ENCODE measurements at places on chromosomes 2 and 18.

DNA sequence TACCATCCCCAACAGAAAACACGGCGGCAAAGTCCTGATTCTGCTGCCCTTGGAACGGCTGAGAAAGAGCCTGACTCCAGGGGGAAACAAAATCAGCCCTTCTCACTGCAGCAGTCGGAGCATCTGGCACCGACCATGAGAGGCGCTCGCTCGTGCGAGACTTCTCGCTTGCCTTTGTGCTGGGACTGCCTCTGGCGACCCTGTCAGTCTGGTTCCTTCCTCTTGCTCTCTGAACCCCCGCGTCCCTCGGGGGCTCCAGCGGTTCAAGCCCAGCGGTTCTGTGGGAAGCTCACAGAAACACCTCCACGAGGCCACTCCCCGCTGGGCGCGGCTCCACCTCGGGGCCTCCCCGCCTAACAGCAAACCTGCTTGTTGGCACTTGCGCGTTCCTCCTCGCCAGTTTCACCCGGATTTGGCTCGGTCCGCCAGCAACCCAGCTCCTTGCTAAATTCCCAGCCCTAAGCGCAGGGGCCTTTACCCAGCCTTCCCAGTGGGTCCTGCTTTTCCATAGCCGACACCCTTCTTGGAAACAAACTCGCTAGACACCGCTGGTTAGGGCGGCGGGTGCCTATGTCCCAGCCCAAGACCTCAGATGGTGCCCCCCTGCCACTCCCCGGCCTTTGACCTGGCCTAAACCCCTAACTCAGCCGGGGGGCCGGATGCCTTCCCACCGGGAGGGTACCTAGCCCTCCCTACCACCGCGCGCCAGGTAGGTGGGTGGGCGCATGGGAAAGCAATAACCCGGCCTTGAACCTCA is 2.2 kb downstream of the RND3 start:
- no peak for DNase-seq

DNA sequence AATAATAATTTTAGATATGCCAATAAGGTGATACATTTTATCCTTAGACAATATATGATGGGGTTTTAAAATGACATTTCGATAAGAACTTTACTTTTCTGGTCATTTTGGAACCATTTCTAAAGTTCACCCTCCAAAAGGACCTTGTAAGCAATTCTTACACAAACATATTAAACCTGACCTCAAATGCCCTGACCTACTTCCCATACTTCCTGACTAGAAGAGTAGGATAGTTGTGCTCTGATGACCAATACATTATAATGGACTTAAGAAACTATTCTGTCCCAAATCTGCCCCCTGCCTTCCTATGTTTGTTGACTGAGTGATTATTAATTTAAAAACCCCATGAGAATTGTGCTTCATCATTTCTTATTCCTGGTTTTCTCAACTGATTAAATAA is 24.6 kb downstream of the GCA start:
- no peak for DNase-seq

DNA sequence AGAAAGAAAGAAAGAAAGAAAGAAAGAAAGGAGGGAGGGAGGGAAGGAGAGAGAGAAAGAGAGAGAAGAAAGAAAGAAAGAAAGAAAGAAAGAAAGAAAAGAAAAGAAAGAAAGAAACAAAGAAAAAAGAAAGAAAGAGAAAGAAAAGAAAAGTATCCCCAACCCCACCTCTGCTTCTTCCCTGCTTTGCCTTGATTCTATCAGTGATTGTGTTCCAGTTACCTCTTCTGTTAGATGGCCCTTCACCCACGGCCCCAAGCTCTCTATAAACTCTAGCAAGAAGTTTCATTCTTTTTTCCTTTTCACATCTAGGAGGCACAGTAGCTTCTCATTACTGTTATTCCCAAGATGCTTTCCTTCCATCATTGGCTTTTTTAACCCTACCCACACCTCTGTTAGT is 1097.5 kb upstream of the ZEB2 start:
- DNase-seq, result no peak

DNA sequence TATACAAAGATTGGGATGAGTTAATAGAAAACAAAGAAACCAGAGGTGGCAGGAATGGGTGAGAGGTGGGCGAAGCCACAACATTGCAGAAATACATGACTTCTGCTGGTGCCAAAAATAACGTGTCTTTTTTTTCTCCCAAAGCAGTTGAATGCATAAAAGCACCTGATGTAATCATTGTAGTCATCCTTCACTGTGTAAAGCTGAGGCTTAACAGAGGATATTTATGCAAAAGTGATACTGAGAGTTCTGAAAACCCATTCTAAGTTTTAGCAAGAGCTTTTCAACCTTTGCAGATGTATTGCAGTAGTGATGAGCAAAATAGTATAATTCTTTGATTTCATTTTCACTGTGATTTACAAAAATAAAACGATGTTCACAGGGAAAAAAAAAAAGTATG is 173.0 kb downstream of the PTGR3 start:
- DNase-seq, result no peak

- DNase-seq, result no peak
Measured at GRCh38 chr2:136436936-136437335, 319.0 kb upstream of the CXCR4 start.

DNA sequence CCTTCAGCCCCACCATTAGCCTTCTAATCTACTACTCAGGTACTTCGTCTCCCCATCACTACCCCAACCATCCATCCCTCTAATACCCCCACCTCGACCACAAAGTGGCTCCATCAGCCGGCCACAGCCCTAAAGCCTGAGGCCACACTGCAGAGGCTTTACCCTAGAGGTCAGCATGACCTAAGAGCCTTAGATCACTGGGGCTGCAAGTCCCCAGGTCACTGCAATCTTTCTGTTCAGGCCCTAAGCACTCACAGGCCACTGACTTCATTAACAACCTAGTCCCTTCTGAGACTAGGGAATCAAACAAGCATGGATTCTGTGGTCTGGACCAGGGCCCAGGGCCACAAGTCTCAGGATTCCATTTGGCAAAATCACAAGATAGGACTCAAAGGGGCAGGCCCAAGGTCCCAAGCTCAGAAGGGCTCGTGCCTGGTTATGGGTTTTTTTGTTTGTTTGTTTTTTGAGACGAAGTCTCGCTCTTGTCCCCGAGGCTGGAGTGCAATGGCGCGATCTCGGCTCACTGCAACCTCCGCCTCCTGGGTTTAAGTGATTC is 37.0 kb upstream of the PKDCC start:
- peak; percentile 55 for DNase-seq

DNA sequence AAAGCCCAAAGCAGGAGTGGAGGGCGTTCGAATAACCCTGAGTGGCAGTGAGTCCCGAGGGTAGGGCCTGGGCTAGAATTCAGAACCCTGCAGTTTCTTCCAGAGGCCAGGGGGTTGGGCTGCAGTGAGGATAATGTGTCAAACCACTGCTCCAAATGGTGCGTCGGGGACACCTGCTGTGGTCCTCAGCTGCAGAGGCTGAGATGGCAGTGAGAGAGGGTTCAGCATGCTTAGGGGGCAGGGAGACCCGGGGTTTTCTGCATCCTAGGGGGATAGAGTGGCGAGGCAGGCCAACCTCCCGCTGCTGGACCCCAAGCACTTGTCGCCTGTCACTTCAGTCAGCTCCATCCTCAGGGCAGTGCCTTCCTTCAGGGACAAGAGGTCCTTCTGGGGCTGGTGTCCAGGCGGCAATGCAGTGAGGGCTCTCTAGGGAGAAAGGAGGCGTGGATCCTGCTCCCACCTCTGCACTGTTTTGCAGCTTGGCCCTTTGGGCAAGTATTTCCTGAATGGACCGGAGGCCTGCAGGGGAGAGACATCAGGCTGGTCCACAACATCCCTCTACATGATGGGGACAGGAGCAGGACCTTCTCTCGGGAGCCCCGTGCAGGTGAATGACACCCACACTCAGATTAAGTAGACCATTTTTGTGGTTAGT is 8.4 kb upstream of the NTSR2 start:
- no peak for DNase-seq

- DNase-seq, result no peak
Measured at GRCh38 chr2:13284688-13285087, 568.0 kb downstream of the TRIB2 start.

DNA sequence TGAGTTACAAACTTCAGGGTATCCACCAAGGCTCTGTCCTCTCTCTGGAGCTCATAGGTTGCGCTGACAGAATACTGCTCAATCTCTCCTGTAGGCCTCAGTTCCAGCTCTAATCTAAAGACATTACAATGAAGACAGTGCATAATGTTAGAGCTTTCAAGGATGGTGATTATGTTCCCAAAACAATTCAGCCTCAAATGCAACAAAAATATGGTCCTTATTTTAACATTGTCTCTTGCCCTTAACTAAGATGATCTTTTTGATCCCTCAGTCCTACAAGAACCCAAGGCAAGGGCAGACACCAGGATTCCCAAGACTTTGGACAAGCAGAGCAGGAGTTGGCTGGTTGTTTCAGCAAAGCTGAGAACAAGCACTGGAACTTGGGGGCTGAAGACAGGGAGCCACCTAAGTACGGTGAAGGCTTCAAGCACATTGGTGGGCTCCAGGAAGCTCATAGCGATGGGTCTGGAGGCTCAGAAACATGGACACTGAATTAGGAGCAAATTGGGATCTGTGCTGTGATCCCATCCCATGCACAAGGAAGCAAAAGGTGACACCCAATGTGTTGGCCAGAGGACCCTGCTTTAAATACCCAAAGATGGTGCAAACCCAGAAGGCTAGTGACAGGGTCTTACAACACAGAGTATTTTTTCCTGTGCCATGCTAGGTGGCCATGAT is 24.7 kb downstream of the APOB start:
- no peak for DNase-seq

DNA sequence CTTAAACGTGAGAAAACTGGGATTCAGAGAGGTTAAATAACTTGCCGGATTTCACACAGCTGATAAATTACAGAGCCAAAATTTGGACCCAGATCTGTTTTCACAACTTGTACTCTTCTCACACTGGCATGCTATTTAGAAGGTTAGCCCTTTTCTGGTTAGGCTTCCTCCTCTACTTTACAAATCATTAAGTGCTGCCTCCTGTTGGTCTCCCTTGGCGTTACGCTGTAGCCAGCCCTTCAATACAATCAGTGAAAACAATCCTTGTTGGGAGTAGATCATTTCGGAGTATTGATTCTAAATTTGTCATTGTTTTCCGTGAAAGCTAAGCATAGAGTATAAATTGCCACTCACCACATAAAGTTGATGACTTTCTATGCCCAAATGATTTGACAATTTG is 153.5 kb downstream of the ARHGAP15 start:
- DNase-seq, result no peak

DNA sequence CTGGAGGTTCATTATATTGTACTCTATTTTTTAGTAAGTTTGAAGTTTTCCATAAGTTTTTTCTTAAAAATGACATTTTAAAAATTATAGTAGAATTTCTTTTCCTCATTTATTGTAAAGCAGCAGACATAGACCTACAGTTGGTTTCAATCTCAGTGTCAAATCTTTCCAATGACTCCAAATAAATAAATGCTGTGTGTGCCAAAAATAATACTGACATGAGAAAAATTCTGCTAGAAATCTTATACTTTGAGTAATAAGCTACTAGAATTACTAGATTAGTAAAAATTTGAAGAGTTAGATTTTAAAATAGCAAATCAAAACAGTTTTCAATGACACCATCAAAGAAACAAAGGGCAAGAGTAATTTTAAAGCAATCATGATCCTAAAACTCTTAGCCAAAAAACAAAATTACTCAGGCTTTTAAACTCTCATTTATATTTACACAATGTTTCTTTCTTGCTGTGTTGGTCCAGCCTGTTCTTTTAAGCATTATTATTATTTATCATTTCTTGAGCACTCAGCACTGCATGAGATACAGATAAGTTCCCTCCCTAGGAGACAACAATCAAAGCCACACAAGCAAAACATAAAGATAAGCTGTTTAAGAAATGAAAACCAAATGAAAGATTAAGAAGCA is 8.3 kb upstream of the KANSL1L start:
- DNase-seq, result no peak
